ENCODE measurements at places on chromosomes 5 and 9.

DNA sequence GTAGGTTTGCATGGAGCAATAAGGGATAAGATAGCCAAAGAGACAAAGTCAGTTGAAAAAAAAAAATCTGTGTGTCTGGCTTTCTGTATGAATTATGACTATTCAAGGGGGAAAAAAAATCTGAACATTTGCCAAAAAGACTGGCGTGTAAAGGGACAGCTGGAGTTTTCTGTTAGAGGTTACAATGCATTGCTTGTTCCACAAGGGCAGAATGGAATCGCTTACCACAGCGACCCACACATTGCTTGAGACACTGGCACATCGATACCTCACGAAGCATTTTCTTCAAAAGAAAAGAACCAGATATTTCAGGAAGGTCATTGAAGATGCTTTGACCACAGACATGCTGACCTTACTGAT is 327.8 kb downstream of the TMEM167A start:
- DNase-seq = no peak

DNA sequence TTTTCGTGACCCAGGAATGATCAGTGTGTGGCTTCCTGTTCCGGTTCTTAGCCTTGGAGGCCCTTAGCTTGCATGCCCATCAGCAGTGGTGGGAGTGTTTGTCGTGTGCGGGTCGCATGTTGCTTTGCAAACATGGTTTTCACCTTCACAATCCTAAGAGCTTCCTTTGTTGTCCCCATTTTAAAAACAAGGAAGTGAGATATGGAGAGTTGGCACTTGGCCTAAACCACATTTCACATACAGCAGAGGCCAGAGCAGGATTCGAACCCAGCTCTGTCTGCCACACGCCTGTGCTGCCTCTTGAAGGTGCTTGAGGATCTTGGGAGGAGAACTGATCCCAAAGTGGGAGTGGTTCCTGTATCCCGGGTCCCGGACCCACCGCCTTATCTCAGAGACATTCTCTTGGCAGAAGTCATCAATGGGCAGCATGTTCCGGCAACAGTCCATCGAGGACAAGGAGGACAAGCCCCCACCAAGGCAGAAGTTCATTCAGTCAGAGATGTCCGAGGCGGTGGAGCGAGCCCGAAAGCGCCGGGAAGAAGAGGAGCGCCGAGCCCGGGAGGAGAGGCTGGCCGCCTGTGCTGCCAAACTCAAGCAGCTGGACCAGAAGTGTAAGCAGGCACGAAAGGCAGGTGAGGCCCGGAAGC is 38.2 kb upstream of the POMT1 start:
- no peak for DNase-seq

GRCh38 chr5:146068977-146069779 is 36.2 kb downstream of the PLAC8L1 start:
- no peak for DNase-seq

DNA sequence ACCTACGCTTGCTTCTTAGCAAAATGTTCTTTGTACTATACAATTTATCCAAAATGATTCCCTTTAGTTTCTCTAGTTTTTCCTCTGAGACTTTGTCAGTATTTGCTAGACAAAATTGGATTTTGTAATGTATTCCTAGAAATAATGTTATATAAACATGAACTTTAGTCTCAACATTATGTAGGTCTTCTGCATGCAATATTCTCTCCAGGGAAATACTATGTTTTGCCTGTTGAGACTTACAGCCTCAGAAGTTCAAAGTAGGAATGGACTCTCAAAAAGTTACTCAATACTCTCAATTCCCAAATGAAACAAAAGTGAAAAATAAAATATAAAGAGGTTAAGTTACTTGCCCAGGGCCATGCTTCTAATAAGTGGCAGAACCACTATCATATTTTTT is 24.8 kb upstream of the SMC2 start:
- DNase-seq = no peak

GRCh38 chr9:98993570-98993945 is 49.9 kb downstream of the COL15A1 start:
- DNase-seq = no peak

DNA sequence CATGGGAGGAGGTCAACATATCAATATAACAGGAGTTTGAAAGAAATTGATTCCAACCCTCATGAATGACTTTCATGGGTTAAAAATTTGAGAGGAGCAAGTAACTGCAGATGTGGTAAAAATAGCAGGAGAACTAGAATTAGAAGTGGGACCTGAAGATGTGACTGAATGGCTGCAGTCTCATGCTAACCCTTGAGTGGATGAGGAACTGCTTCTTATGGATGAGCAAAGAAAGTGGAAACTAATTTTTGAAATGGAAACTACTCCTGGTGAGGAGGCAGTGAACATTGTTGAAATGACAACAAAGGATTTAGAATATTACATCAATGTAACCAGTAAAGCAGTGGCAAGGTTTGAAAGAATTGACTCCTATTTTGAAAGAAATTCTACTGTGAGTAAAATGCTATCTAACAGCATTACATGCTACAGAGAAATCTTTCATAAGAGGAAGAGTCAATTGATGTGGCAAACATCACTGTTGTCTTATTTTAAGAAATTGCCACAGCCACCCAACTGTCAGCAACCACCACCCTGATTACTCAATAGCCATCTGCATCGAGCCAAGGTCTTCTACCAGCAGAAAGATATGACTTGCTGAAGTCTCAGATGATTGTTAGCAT is 1683.2 kb downstream of the MAT2B start:
- DNase-seq = no peak

DNA sequence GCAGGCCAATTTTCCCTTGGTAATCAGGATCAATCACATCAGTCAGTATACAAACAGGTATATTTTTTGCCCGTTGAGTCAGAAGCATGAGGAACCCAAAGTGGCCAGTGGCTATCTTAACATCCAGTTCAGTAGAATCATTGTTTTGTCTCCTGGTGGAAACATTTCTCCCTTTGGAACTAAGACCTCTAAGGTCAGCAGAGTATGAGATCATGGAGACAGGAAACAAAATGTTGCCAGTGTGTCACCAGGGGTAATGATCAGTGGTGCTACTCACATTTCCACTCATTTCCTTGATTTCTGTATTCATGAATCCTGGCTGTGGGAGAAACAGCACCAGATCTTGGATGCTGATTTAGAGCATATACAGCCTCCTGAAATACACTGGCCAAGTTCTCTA is 553.0 kb downstream of the CSNK1G3 start:
- no peak for DNase-seq

GRCh38 chr9:77953590-77953989 is 78.0 kb downstream of the GNAQ start:
- no peak for DNase-seq

DNA sequence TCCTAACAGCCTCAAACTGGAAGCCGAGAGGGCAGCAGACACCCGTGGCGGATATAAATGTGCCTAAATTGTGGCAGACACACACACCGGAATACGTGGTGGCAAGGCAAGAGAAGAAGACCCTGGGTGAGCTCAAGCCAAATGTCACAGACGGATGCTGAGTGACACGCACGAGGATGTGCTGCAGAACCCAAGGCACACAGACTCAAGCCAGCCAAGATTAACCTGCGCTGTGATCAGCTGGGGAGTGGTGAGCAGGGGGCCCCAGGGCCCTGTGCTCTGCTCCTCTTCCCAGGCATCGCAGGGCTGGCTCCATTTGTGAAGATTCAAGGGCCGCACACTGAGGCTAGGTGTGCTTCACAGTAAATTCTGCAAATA is 16.4 kb downstream of the SEMA4D start:
- DNase-seq = peak; percentile 32

GRCh38 chr9:137250329-137251193 is 525 bp upstream of the STPG3 start:
- no peak for DNase-seq

- no peak for DNase-seq
Observed at GRCh38 chr5:32129074-32129598, 45.0 kb downstream of the GOLPH3 start.

DNA sequence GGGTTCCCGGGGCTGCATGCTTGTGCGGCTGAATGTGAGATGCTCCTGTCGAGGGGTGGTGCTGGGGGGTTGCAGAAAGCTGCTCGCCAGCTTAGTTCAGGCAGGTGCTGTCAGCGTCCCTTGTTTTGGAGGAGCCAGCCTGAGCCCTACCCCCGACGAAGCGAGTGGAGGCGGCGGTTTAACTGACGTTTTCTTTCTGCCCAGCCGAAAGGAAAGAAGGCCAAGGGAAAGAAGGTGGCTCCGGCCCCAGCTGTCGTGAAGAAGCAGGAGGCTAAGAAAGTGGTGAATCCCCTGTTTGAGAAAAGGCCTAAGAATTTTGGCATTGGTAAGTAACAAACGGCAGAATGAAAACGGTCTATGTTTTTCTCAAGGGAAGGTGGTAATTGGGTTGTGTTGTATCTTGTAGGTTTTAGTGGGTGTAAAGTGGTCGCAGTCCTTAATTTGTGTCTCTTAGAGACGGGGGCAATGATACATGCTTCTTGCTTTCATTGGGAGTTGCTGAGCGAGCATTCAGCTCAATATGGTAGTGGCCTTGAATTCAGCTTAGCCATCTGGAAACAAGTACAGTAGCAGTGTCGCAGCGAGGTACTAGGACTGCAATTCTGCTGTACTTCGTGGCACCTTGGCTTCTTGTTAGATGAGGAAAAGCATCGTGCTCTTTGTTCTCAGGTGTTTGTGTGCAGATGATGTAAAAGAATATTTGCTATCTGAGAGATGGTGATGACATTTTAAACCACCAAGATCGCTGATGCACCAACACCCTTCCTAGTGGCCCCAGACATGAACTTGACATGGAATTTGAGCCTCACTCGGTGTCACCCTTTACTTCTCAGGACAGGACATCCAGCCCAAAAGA is 928 bp downstream of the RPL7A start:
- no peak for DNase-seq

DNA sequence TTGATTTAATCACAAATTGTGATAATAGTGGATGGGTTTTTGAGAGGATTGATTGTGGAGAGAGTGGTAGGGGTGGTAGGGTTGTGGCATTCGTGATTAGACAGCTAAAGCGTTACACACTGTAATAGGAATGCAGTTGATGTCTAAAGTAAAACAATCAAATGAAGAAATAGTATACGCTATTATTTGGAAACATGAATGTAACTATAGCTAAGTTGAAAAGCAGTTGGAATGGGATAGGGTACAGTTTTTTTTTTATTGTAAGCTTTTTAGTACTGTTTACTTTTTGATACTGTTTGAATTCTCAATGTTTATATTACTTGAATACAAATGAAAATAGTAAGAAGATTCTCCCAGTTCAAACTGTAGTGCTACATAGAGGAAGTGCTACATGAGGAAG is 51.8 kb downstream of the RANBP17 start:
- DNase-seq = no peak

DNA sequence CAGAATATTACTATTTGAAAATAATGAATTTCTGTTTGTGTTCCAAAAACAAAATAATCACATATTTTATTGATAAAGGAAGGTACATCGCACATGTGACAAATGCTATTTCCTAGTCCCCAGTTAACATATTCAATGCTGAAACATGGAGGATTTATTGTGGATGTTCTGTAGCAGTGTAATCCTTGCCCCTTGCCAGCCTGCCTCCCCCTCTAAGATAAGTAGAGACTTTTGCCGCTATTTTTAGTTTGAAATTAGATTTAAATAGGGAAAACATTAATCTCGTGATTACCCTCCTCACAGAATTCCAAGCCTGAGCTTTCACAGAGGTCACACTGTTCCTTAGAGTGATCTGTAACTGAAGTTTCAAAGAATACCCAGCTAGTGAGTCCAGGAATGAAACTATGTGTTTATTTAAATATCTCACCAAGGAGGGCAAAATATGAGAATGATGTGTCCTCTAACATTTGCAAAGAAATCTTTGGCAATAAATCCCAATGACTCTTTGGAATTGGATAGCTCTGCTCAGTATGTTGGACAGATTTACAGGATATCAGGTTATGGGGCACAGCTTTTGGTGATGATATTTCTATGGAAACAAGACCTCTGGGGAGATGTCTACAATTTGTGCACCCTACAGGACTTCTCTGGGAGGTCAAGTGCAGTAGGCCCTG is 17.3 kb downstream of the CTXN3 start:
- DNase-seq = no peak

DNA sequence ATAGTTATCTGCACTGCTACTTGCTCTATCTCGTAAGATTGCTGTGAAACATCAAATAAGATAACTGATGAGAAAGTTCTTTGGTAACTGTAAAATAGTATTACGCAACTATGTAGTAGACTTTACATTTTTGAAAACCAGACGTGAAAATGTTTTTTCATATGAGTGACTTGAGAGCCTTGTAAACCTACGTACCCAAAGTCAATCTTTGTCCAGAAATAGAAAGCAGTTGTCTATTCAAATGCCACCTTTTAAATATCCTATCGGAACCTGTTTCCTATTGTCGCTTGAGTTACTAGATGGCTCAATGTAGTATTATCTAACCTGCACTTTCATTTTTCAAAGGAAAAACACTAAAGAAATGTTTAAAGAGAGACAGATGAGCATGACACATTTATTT is 1.6 kb downstream of the FNIP1 start:
- DNase-seq = no peak

GRCh38 chr5:142772446-142773293 is 2.5 kb downstream of the ARHGAP26 start:
- DNase-seq = no peak

- no peak for DNase-seq
Observed at GRCh38 chr9:93132946-93133680, 938 bp downstream of the NINJ1 start.

- DNase-seq = no peak
Observed at GRCh38 chr5:93107141-93107540, 473.9 kb downstream of the NR2F1-AS1 start.

DNA sequence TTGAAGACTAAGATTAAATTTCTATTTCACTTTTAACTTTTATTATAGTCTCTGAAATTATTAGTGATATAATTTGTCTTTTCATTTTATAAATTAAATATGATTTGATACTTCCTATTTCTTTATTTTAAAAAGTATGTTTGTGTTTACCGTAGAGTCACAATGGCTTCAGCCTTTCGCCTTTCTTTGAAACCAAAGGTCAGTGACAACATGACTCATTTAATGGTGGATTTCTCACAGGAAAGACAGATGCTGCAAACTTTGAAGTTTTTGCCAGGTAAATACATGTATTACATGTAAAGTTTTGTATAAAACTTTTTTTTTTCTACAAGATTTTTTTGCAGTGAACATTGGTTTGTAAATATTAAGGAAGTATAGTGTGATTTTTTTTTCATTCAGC is 36.4 kb downstream of the FSD1L start:
- no peak for DNase-seq

GRCh38 chr5:73199671-73200070 is 26.7 kb downstream of the TMEM174 start:
- no peak for DNase-seq
